HuH-7 (cell line): ENCODE measurements at places on chromosomes 1 and 21.

DNA sequence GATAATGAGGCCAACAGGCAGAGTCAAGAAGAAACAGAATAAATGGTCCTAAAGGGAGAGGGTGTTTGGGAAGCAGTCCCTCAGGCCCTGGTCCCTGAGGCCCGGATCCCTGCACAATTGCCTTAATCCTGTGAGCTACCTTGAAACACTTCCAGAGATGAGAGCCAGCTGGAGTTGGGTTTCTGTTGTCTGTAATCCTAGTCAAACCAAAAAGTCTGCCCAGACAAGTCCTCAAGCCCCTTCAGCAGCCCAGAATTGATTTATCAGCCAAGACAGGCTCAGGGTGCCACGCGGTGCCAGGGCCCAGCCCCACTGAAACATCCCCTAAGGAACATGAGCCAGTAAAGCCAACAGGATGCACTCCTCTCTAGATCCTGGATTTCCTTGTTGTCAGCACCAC lies 16.4 kb upstream of the CLSTN1 start:
- no peak for DNase-seq

DNA sequence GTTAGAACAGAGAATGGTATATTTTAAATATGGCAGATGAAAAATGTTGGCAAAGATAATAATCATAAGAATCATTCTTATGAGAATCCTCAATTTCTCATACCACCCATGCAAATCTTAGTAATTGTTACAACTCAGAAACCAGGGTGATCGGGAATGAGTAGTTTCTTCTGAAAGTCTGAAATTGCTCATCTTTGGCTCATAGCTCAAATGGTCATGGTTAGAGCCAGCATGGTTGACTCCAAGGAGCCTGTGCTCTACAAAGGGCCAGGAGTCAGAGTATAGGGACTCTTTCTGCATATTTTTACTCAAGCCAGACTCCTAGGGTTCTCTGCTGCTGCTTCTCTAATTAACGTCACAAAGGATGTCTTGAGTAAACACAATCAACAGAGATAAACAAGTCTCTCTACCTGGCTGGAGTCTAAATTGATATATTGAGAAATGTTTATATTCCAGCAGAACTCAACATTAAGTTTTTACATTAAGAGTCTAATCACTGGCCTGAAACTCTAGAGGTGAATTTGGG lies 1.9 kb upstream of the ETV3 start:
- DNase-seq: no peak

DNA sequence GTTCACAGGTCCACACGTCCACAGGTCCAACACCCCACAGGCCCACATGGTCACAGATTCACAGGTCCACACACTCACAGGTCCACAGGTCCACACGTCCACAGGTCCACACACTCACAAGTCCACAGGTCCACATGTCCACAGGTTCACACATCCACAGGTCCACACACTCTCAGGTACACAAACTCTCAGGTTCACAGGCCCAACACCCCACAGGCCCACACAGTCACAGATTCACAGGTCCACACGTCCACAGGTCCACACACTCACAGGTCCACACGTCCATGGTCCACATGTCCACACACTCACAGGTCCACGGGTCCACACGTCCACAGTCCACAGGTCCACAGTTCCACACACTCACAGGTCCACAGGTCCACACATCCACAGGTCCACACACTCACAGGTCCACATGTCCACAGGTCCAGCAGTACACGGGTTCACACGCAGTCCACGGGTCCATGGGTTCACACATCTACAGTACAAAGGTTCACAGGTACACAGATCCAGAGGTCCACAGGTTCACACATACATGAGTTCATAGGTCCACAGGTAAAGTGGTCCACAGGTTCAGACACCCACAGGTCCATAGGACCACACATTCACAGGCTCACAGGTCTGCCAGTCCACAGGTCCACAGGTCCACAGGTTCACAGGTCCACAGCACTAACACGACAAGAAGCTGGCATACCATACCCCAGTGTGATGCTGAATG lies 39.3 kb upstream of the COL6A2 start:
- DNase-seq: no peak

DNA sequence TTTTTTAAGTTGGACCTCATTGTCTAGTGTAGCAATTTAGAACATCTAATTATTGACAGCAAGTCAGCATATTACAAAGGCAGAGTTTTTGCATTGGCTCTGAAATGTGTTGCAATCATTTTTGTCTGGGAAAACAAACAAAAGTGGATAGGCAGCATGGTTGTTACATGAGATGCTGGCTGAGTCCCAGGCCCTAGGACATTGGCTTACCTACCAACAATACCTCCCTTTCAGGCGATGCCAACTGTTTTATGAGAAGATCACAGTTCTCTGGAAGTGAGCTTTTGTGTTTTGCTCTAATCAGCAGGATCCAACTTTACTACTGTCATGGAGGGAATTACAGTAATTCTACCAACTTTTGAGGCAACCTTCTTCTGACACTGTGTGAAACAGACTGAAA lies 71.5 kb upstream of the CXADR start:
- peak; percentile 38 for DNase-seq

DNA sequence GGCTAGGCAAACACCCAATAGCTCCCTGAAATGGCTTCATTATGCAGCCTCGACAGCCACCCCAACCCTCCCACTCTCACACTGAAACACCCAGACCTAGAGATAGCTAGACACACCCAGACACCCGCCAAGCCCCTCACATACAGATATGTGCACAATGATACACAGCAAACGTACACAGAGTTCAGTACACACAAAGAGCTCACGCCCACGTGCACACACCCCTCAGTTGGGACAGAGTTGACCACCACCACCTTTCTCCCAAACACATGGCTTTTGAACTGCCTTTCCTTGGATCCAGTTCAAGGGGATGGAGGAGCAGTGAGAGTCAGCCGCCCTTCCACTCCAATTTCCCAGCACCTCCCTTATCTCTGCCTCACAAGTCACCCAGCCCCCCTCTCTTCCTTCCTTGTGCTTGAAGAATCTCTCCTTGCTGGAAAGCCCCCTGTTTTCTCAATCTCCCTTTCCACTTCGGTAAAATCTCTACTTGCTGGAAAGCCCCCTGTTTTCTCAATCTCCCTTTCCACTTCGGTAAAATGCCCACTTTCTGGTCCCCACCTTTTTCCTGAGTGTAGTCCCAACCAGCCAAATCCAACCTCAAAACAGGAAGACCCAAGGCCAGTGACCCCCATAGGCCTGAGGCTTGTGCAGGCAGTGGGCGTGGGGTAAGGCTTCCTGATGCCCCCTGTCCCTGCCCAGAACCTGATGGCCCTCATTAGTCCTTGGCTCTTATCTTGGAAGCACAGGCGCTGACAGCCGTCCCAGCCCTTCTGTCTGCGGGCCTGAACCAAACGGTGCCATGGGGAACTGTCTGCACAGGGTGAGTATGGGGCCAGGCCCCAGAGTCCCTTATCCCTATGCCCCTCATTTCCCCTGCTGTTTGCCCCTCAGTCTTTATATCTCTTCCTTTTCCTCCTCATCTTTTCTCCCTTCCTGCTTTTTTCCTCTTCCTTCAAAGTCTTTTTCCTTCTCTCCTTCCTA lies at the start of gene ACKR1:
Gene ACKR1 (plus strand): TSS at position 715 of the 981 bp plus-strand sequence. CDS start 85 bp downstream, at position 800.
- DNase-seq: no peak

GRCh38 chr1:42434340-42434739 lies 21.5 kb downstream of the ZMYND12 start:
- no peak for DNase-seq

DNA sequence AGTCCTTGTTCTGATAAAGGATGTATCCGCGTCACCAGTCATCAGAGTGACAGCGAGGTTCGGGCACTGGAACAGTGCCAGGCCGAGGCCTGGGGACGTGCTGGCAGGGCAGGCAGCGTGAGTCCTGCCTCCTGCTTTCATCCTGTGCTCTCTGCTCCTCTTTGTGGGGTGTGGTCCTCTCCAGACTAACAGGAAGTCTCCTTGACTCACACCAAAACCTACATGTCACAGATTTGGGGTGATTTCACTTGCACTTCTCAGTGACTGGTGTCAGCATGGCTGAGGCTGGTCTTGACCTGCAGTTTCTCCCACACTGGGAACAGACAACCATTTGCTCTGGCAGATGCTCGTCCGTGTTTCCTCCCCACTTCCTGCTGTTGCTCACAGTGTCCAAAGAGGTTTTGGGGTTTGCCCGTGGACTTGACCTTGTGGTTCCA lies 8.8 kb upstream of the NLRP3 start:
- no peak for DNase-seq

DNA sequence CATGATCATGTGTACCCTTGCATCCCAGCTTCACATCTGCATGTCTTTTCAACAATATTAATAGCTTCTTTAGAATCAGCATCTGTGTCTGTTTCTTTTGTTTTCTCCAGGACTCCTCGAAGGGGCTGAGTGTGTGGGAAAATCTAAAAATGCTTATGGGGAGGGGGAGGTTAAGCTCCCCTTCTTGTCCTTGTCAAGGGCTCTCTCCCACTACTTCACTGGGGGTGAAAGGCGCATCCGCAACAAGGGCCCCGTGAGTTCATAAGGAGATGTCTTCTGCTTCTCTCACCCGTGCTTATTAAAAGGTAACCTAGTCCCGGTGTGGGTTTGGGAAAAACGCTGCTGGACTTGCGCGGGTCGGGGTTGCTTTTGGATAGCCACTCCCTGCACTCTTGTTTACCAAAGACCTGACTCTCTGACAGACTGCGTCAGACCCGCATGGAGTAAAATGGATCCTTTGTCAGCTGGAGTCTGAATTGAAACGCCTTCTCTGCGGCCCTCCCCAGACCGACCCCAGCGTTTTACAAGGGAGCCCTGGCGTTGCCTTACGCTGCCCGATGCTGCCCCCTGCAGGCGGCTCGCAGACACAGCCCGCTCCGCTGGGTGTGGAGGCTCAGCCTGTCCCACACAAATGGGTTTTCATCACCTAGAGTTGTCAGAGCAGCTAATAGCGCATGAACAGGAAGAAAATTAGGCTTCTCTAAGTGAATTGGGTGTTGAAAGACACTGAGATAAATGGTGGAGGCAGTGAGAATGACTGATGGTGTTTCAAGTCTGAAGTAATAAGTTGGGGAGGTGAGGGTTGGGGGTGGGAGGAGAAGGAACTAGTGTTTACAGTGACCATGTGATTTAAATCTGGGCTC lies 53.8 kb downstream of the IER5 start:
- peak; percentile 84 for DNase-seq

GRCh38 chr21:35987475-35987874 lies 72.9 kb downstream of the SETD4 start:
- DNase-seq: no peak

GRCh38 chr21:40402884-40403582 lies 443.9 kb downstream of the DSCAM start:
- DNase-seq: no peak

DNA sequence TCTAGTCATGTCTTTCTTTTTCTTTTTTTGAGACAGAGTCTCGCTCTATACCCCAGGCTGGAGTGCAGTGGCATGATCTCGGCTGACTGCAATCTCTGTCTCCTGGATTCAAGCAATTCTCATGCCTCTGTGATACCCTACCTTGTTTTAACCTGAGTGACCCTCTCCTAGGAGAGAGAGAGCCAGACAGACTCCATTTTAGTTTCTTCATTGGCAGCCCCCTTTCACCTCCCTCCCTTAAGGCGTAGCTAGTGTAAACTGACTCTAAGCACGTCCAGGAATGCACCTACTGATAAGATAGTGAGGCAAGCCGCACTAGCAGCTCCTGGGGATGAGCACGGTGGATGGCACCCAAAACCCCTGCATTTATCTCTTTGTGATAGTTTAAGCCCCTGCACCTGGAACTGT lies 5.2 kb upstream of the PKNOX1 start:
- no peak for DNase-seq

- DNase-seq: no peak
These were observed 31.3 kb downstream of the CCN1 start for GRCh38 chr1:85611856-85612255.

DNA sequence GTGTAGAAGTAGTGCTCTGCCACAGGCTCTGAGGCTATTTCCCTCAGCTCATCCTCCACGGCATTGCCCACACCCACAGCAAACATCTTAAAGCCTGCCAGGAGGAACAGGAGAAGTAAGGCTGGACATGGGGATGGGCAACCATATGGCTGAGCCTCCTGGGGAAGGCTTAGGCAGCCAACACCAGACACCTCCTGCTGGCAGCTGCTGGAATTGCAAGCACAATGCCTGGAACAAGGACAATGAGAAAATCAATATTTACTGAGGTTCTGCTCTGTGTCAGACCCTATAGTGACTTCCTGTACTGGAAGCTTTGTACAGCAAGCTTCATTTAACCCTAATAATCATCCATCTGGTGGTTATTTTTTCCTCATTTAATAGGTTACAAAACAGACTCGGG lies 8.2 kb downstream of the MATN1 start:
- no peak for DNase-seq

DNA sequence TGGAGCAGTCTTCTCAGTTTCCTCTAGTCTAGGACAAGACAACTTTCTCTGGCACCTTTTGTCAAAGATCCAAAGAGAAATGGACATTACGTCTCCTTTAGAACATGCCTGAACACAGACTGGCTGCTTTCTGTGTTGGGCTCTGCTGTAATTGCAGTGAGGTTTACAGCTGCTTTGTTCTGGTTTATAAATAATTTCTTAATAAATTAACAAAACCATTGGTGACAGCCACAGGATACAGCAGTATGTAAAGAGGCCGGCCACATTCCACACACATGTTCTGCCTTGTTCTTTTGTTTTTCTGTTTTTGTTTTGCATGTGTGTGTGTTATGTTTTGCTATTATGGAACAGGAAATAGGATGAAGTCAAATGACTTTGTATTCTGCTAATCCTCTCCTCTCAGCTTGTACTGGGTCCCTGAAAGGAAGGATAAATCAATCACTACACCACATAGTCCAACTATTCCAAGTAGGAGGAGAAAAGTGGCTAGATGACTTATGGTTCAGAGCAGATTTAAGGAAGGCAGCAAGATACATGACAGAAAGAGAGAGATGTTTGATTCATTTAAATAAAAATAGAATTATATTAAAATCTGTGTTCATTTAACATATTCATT lies 161.5 kb upstream of the ESRRG start:
- DNase-seq: no peak

GRCh38 chr1:9174243-9174642 lies 45.3 kb upstream of the GPR157 start:
- no peak for DNase-seq

DNA sequence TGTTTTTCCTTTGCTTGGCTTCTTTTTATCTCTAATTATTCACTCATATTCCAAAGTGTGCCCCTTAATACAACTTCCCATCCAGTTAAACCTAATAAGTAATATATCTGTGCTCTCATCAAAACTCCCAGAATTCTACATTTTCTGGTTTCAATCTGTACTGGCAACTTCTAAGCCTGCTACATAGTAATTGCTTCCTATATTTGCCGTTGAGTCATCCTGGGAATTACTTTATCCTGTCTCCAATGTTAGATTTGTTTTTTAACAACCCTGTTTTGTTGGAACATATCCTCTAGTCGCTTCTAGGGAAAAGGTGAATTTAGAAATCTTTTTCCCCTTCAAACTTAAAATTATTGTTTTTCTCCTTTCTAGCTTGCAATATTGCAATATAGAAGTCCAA lies 620.5 kb upstream of the PKN2 start:
- DNase-seq: no peak
